ENCODE measurements at places on chromosomes 1 and 21. TPM values are rescaled to one million over a fixed set of nuclear protein-coding genes. Genes with fewer than 3 reads are reported as not detected.

Gene FRRS1
- total RNA-seq: 7.4 TPM

Gene S100A9
- total RNA-seq: 126 TPM

Gene NUAK2
- 2.8 TPM for total RNA-seq

Gene SPATA46
- total RNA-seq: not detected

Gene PHF13
- total RNA-seq: 10.3 TPM

Gene C1orf226
- total RNA-seq: 3.1 TPM

Gene RNU5D-1
- total RNA-seq: not detected

Gene RCSD1
- total RNA-seq: 0.27 TPM

Gene RGS8
- not detected for total RNA-seq

Gene S100B
- total RNA-seq: not detected

- DNase-seq: no peak
These were observed 31.0 kb upstream of the MED18 start for GRCh38 chr1:28297826-28298225.

DNA sequence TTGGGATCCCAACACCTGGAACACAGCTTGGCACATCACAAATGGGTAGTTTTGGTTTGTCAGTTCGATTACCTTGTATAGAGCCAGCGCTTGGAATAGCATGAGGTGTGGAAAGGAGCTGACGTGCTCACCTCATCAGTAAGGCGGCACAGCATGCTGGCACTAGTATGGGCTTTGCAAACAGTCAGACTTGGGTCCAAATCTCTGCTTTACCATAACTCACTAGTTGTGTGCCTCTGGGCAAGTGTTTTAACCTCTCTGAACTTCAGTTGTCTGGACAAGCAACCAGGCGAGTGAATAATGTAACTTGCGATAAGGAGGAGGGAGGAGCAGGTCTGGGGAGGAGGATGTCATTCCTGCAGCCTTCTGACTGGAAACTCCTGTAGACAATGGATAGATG is 26.3 kb upstream of the NEK2 start:
- DNase-seq: no peak

GRCh38 chr1:157878059-157878458 is 36.5 kb upstream of the CD5L start:
- DNase-seq: peak; percentile 74

GRCh38 chr1:11857164-11857851 is 1.4 kb downstream of the NPPB start:
- no peak for DNase-seq

GRCh38 chr21:41345934-41346685 is 15.7 kb upstream of the MX2 start:
- no peak for DNase-seq

DNA sequence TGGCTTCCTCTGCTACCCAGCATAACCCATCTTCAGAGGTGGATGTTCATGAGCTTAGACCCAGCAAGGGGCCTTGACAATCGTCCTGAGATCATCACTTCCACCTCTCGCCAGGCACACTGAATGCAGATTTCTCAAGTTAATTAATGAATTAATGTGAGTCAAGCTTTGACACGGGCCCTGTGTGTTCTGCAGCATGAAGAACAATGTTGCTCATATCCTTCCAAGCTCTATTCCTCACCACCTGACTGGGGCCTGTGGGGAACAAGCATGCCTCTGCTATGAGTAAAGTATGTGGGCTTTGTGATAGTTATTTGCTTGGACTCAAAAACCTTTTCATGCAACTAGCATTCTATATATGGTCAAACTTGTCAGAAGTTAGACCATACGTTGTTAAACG is 122.0 kb downstream of the SEC16B start:
- DNase-seq: no peak

GRCh38 chr1:20233394-20233793 is 47.1 kb upstream of the PLA2G2C start:
- peak; percentile 22 for DNase-seq

- no peak for DNase-seq
These were observed 23.1 kb upstream of the PTAFR start for GRCh38 chr1:28199328-28200233.

GRCh38 chr1:171985639-171986038 is 144.3 kb downstream of the DNM3 start:
- DNase-seq: peak; percentile 30

DNA sequence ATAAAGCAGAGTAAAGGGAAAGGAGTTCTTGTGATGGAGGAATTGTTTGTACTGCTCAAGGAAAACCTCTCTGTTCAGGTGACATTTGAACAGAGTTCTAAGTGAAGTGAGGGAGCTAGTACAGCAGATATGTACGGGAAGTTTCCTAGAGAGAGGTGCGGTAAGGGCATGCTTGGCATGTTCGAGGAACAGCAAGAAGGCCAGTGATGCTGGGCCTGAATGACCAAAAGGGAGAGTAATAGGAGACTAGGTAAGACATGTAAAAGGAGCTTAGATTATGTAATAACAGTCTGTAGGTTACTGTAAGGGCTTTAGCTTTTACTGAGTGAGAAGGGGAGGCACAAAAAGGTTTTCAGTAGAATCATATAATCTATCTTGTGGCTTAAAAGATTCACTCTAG is 63.9 kb downstream of the PIK3R3 start:
- DNase-seq: no peak

GRCh38 chr1:38243106-38243505 is 196.5 kb upstream of the POU3F1 start:
- peak; percentile 33 for DNase-seq

GRCh38 chr1:213345621-213346020 is 294.6 kb downstream of the RPS6KC1 start:
- no peak for DNase-seq

GRCh38 chr1:93129507-93130099 is 50.5 kb downstream of the MTF2 start:
- DNase-seq: no peak

DNA sequence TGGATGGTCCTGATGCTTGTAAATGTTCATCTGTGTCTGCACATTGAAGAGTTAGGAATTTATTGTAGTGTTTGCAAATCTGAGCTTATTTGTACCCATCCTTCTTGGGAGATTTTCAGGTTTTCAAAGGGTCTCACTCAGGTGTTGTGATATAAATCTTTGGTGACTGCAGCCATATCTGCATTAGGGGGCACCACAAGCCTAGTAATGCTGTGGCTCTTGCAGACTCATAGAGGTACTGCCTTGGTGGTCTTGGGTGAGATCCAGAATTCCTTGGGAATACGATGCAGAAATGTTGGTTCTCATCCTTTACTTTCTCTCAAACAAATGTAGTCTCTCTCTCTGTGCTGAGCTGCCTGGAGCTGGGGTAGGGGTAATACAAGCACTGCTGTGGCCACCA is 405.9 kb downstream of the TTLL7 start:
- no peak for DNase-seq

DNA sequence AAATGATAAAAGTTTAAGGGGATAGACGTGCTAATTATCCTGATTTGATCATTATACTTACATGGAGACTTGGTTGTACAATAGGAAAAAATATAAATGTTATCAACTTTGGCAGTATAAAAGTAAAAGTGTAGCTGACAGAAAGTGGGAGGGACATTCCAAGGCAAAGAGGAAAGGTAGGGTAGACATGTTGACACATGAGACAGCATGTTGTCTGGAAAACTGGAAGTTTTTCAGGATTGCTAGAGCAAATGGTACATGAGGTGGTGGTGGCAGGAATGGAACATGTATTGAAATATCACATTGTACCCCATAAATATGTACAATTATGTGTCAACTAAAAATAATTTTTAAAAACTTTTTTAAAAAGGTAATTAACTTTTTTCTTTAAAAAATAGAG is 13.2 kb downstream of the DIPK1A start:
- DNase-seq: no peak

DNA sequence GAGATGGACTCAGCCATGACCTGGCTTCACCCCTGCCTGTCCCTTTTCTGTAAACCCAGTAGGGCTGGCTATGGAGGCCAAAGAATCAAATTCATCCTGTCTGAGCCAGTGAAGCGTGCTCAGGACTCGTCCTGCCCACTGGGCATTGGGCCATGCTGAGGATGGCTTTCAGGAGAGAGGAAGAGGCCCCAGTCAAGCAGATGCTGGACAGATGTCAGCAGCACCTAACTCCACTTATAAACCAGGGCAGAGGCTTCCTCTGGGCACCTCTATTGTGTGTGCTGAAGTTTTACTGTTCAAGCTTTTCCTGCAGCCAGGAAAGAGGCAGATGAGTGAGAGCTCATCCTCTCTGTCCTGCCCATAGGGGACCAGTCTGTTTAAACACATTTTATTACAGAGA is 97.4 kb upstream of the GCLM start:
- no peak for DNase-seq

- DNase-seq: no peak
These were observed 171.1 kb upstream of the FGGY start for GRCh38 chr1:59125676-59126320.

GRCh38 chr1:183764981-183765380 is 39.9 kb upstream of the RGL1 start:
- DNase-seq: no peak

- DNase-seq: no peak
These were observed 163.7 kb downstream of the LTN1 start for GRCh38 chr21:28828981-28829380.

DNA sequence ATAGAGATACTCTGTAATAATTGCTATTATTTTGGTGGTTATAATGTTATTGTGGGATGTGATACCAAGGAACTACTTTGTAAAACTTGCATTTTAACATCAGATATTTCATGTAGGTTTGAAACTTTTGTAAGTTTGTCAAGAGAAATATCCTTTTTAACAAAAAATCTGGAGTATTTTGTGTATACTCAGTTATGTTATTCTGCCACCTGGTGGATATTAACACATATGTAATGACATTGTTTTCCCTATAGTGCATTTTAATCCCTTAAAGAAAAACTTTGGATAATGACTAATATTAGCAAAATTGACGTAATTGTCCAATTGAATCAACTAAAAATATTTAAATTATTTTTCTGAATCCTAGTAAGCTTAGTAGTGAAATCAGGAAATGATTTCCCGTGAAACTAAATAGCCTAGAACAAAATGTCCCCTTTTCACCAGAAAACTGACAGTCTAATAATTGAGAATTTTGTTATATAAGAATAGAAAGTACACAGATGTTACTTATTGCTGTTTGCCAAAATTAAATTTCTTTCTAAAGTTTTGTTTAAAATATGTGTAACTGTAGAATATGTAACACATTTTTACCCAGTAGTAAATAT is 39.6 kb downstream of the KCTD3 start:
- peak; percentile 50 for DNase-seq

- DNase-seq: no peak
These were observed 12.3 kb upstream of the MFAP2 start for GRCh38 chr1:16992675-16993074.

GRCh38 chr1:30903343-30904034 is 5.1 kb downstream of the SDC3 start:
- no peak for DNase-seq

DNA sequence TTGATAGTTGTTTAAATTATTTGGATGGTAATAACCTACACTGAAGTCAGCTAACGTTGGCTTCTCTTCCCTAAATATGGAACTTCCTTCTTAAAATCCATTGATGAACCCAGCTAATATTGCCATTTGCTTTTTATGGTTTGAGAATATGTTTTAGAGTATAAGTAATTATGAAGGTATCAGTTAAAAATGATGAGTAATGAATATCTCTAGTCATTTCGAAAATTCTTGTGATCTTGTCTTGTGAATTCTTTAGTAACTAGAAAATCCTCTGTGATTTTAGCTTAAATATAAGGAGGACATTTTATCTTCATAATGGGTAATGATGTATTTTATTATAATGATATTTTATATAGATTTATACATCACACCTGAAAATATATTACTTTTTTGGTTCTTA is 50.5 kb downstream of the ADGRL2 start:
- DNase-seq: no peak

DNA sequence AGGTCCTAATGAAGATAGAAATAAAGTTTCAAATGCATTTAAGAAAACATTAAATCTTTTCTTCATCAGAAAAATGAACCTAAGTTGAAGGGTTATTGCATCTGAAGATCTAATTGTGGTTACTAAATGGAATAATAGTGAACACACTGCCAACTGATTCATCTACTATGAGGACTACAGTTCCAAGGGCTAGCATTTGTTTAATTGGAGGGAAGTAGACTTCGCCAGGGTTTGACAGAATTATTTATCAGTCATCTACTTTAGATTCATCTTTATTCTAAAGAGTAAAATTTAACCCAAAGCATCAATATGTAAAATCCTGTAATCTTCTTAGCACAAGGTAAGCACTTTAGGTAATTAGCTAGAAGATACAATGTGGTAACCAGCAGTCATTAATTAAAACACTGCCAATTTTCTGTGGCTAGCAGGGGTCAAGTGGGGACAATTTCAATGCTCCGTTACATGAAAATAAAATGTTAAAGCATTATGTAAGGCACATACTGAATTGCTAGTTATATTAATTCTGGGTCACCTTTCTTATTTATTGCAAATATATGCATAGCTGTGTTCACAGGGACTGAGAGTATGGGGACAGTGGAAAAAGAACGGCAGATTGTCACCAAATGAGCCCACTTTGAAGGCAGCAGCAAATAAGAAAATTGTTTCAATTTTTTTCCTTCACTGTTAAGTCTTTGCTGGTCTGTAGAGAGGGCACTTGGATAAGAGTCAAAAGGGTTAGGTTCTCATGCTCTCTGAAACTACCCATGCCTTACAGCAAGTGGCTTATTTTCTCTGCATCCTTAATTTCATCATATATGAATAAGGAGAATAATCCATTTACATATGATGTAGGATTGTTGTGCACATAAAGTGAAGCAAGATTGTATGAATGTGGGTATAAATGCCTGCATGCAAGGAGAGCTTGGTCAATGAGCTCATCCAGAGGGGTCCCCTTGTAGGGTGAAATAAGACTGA is 416.0 kb downstream of the PCP4 start:
- DNase-seq: no peak

- no peak for DNase-seq
These were observed 20.6 kb downstream of the COL6A2 start for GRCh38 chr21:46118316-46119143.

- DNase-seq: no peak
These were observed 5.5 kb downstream of the TNFRSF25 start for GRCh38 chr1:6460301-6461050.

GRCh38 chr1:41496080-41497055 is 11.9 kb upstream of the EDN2 start:
- DNase-seq: peak; percentile 88

DNA sequence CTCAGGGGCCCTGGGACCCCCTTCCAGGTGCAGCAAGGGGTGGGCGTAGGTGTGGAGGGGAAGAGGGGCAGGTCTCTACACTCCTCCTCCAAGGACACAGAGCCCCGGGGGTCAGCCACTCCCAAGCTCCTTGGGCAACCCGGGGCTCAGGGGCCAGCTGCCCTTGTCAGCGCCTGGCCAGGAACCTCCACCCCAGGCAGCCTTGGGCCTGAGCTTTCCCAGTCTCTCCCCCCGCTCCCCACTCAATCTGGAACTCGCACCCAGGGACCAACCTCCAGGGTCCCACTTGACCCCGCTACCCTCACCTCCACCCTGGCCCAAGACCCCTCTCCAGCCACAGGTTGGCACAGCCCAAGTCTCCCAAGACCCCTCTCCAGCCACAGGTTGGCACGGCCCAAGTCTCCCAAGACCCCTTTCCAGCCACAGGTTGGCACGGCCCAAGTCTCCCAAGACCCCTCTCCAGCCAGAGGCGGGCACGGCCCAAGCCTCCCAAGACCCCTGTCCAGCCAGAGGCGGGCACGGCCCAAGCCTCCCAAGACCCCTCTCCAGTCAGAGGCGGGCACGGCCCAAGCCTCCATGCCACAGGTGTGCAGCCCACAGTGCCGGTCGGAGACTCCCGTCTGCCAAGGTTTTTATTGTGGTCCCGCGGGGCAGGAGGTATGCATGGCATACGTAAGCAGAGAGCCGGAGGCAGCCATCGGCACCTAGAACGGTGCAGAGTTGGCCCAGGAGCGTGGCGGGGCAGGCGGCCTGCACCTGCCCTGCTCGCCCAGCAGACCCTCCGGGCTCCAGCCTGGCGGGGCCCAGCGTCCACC is 3.0 kb downstream of the TNFRSF4 start:
- DNase-seq: no peak
